ENCODE measurements at places on chromosomes 5 and 9. TPM values are rescaled to one million over a fixed set of nuclear protein-coding genes. Genes with fewer than 3 reads are reported as not detected.

DNA sequence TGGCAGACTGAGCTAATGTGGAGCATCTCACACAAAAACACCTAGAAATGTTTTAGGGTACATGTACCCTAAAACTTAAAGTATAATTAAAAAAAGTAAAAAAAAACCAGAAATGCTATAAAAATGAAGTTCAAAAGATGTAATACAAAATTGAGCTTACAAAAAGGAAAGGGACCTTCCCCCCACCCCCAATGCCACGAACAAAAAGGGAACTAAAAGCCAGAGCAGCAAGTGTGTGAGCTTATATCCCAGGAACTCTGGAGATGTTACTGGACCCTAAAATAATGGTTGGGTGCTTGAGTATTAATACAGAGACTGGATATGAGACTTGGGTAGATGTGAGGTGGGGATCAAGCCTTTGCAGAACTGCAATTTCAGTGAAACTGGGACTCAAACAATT lies 11.0 kb downstream of the SPATA9 start:
- DNase-seq, result no peak

DNA sequence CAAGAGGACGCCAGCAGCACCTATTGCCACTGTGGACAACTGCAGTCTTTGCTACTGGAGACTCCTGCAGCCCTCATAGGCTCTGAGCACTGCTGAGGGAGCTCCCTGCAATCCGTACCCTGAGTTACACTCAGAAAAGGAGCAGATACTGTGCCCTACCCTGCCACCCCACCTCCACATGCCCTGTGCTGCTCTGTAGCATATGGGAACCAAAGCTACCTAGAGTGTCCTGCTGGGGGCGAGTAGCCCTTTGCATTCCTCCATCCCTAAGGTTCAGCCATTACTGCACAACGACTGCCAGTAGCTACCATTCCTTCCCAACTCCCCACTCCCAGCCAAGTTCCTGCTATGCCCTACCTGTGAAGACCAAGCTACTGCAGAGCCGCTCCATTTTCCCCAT lies 90.2 kb upstream of the SNCAIP start:
- no peak for DNase-seq

DNA sequence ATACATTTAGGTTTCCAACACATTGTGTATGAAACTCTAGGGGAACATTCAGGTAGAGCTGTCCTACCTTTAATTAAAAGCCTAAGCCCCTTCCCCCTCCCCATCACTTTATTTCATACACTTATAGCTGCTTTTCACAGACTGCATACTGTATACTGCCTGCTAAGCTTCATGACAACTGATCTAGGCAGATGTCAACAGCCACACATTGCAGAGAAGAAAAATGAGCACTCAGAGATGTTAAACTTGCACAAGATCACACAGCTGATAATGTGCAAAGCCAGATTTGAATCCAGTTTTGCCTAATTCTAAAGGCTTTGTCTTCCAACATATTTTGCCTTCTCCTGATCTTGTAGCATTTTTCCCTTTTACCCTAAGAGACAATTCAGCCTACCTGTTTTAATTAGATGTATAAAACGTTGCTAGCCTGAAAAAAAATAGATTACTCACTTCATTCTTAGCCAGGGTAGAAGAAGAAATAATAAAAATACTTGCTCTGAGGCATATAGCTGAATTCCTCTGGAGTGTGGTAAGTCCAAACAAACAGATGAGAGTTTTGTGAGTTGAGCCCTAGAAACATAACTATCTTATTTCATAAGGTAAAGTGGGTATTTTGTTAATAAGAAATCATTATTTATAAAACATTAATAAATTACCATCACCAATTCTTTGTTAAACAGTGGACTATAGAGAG lies 56.9 kb upstream of the CAST start:
- no peak for DNase-seq

GRCh38 chr5:3489239-3489843 lies 106.3 kb upstream of the IRX1 start:
- no peak for DNase-seq

JAKMIP2 gene
- 88.6 TPM for total RNA-seq

DNA sequence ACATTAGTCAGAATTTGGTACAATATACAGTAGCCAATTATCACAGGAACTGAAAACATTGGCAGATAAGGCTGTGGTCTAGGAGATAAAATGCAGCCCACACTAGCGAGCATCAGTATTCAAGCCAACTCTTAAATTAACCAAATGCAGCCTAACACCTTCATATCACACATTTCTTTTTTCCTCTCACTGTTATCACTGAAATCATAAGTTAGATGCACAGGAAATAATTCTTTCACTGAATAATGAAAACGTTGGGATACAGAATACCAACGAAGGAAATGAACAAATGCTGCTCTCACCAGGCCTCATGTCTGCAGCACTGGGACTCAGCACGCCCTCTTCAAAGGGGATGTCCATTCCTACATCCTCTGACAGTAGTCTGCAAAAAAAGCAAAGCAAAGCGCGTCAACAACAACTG lies 109.1 kb upstream of the PCA3 start:
- DNase-seq, result no peak

GRCh38 chr9:133957328-133957727 lies 34.8 kb downstream of the VAV2 start:
- no peak for DNase-seq

MEIKIN gene
- not detected for total RNA-seq

GRCh38 chr5:14168793-14169262 lies 25.7 kb downstream of the TRIO start:
- no peak for DNase-seq
